Esophagus squamous epithelium (tissue), 5 donors: ENCODE measurements at places on chromosomes 6 and 20. TPM values are rescaled to one million over a fixed set of nuclear protein-coding genes. Genes with fewer than 3 reads are reported as not detected.
A peak's percentile ranks its signal among the peaks of the same experiment; 100 is the strongest.

DNA sequence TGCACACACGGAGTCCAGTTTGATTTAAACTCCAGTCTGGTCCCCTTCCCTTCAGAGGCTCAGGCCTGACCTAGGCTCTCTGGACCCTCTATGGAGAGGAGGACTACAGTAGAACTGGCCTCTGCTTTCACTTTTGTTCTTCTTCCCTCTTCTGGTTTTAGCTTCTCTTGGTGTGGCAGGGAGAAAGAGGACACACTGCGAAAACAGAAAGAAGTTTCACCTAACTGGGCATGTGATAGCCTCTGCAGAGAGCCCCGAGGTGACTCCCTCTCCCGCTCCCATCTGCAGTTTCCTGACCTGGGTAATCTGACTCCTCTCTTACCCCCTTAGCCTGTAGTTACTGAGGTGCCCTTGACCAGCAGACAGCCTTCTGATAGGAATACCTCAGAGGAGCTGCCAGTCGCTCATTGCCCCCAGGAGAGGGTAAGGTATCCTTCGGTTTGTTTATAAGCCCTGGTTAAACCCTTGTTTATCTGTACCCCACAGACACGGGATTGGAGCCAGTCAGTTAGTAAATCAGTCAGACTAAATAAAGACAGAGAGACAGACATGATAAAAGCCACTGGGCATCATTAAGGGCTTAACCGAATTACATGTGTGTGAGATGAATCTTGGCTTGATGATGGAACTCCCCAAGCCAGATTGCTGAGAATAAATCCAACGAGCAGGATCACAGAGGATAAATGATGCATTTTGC, 12.0 kb upstream of the DTNBP1 start:
- no peaks in the 10 kb centered on the region for H3K27me3 ChIP-seq
- H3K27ac ChIP-seq = no peak overlapping the region
- H3K4me3 ChIP-seq = no peak overlapping the region

DNA sequence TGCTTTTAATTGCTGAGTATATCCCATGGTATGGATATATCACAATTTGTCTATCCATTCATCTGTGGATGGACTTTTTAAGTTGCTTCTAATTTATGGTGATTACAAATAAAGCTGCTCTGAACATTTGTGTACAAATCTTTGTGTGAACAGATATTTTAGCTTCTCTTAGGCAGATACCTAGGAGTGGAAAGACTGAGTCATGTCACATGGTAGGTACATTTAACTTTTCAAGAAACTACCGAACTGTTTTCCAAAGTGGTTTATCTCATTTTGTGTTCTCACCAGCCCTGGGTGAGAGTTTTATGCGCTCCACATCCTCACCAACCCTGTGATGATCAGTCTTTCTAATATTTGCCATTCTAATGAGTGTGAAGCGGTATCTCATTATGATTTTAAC, 31.0 kb upstream of the ZNFX1 start:
- no peaks in the 10 kb centered on the region for H3K4me1 ChIP-seq
- DNase-seq = no peak
- no peaks in the 10 kb centered on the region for H3K36me3 ChIP-seq
- H3K27ac ChIP-seq = no peak overlapping the region
- no peaks in the 10 kb centered on the region for H3K27me3 ChIP-seq
- H3K4me3 ChIP-seq = no peak overlapping the region

- H3K27ac ChIP-seq = no peak overlapping the region
- H3K4me1 ChIP-seq = no peaks in the 10 kb centered on the region
- no peaks in the 10 kb centered on the region for H3K36me3 ChIP-seq
Observed at GRCh38 chr6:122953766-122954165, 42.3 kb upstream of the CLVS2 start.

Gene MUC22
- total RNA-seq = 4.1 TPM

Gene BPIFA2
- not detected for total RNA-seq

GRCh38 chr6:31587791-31588777, 2.0 kb downstream of the LST1 start:
- no peak for DNase-seq
- peaks cover 5% of the 10 kb centered on the region for H3K4me1 ChIP-seq
- H3K27me3 ChIP-seq = no peaks in the 10 kb centered on the region
- peak overlapping the region; percentile 39 for H3K27ac ChIP-seq
- peak overlapping the region; percentile 8 for H3K4me3 ChIP-seq
- no peaks in the 10 kb centered on the region for H3K36me3 ChIP-seq

DNA sequence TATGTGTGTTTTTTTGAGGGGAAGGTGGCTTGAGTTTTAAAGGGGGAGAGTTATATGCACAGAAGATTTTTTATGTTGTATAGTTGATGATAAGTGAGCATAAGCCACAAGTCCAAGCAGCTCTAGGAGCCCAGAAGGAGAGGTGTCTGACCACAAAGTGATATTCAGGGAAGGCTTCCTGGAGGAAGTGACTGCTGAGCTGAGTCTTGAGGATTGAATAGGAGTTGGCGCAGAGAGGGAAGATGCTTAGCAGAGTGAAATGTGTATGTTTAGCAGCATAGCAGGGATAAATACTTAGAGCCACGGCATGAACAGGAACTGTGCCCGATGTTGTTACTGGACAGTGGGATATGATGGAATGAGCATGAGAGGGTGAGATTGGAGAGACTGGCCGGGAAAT, 255.1 kb upstream of the KCNG1 start:
- H3K27me3 ChIP-seq = no peaks in the 10 kb centered on the region
- H3K27ac ChIP-seq = no peak overlapping the region
- H3K36me3 ChIP-seq = no peaks in the 10 kb centered on the region
- no peak overlapping the region for H3K4me3 ChIP-seq
- no peaks in the 10 kb centered on the region for H3K4me1 ChIP-seq

- DNase-seq = no peak
- peaks cover 72% of the 10 kb centered on the region for H3K4me1 ChIP-seq
- H3K36me3 ChIP-seq = no peaks in the 10 kb centered on the region
- H3K4me3 ChIP-seq = peak overlapping the region; percentile 78
Observed at GRCh38 chr6:41781366-41781730, 766 bp downstream of the PRICKLE4 start.

DNA sequence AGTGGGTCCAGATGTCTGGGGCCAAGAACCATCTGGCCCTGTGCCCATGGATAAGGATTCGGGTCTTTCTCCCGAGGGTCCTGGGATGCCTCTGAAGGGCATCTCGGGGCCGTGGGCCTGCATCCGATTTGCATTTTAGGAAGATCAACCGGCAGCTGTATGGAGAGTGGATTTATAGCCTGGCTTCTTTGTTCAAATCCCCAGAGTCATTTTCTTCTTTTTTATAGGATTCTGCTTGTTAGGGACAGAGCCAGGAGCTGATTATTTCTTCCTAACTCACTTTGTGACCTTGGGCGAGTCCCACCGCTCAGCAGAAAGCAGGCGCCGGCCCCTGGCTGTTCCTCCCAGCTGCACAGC, 52.9 kb upstream of the APCDD1L start:
- no peak overlapping the region for H3K27ac ChIP-seq
- no peaks in the 10 kb centered on the region for H3K36me3 ChIP-seq
- no peak overlapping the region for H3K4me3 ChIP-seq
- DNase-seq = no peak

DNA sequence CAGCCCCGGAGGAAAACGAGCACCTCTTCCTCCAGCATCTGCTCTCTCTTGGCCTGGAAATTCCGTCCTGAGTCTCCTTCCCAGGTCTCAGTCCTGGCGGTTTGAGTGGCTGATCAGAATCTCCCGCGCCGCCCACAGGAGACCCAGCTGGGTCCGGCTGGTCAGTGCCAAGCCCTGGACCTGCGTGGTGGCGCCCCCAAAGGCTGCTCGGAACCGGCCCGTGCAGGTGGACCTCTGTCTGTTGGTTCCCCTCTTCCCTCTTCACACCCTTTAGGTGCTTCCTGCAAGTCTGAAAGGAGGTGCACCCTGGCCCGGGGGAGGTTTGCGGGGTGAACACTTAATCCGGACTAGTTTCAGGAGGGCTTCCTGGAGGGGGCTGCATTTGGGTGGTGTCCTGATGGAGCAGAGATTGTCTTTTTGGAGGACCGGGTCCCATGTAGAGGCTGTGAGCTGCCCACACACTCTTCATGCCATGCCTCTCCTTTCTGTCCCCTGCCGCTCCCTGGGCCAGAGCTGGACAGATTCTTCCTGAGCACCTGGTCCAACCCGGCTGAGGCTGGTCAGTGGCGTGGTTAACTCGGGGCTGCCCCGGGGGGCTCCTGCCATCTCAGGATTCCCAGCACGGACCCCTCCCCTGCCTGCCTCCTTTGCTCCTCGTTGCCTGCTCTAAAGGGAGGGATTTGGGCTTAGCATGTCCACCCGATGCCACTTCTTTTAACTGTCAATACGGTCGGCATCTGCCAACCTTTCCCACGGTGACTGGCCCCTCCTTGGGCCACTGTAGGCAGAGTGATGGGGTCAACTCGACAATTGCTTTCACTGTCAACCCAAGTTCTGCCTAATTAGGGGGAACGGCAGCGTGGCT, 16.5 kb upstream of the BHLHE23 start:
- no peaks in the 10 kb centered on the region for H3K4me1 ChIP-seq
- no peaks in the 10 kb centered on the region for H3K36me3 ChIP-seq
- peaks cover 15% of the 10 kb centered on the region for H3K27me3 ChIP-seq
- no peak for DNase-seq

DNA sequence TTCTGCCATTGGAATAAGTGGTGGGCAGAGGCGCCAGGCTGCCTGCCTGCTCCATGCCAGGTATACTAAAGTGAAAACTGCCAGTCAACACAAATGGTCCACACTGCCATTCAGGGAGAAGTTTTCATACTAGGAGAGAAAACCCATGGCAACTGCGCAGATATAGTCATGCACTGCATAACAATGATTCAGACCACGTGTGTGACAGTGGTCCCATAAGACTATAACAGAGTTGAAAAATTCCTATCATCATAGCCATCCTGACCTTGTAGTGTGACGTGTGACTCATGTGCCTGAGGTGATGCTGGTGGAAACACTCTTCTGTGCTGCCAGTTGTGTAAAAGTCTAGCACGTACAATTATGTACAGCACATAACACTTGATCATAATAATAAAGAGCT, 25.1 kb downstream of the ZC3H12D start:
- H3K27me3 ChIP-seq = peaks cover 56% of the 10 kb centered on the region
- H3K36me3 ChIP-seq = no peaks in the 10 kb centered on the region
- H3K4me3 ChIP-seq = no peak overlapping the region

DNA sequence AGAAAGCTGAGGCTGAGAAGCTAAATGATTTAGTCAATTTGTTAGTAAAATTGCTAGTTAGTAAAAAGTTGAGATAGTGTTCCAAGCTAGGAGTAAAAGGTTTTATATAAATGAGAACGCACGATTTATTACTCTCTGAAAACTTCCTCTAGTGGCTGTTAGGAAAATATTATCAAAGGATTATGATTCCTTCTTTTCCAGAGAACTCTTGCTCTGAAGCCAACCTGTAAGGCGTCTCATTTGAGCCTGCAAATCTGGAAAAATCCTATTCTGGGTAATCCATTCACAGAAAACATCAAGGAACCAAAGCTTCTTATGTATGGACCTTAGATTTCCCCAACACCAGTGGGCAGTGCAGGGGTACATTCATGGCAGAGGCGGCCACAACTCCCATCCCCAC, 252.7 kb downstream of the SOD2 start:
- no peak overlapping the region for H3K27ac ChIP-seq
- no peaks in the 10 kb centered on the region for H3K27me3 ChIP-seq
- no peak for DNase-seq
- no peaks in the 10 kb centered on the region for H3K36me3 ChIP-seq

Gene TSBP1
- not detected for total RNA-seq

- no peaks in the 10 kb centered on the region for H3K27me3 ChIP-seq
- H3K4me3 ChIP-seq = no peak overlapping the region
- H3K36me3 ChIP-seq = no peaks in the 10 kb centered on the region
- H3K27ac ChIP-seq = no peak overlapping the region
- peaks cover 9% of the 10 kb centered on the region for H3K4me1 ChIP-seq
- DNase-seq = no peak
Observed at GRCh38 chr20:11140359-11140758, 466.6 kb upstream of the JAG1 start.

DNA sequence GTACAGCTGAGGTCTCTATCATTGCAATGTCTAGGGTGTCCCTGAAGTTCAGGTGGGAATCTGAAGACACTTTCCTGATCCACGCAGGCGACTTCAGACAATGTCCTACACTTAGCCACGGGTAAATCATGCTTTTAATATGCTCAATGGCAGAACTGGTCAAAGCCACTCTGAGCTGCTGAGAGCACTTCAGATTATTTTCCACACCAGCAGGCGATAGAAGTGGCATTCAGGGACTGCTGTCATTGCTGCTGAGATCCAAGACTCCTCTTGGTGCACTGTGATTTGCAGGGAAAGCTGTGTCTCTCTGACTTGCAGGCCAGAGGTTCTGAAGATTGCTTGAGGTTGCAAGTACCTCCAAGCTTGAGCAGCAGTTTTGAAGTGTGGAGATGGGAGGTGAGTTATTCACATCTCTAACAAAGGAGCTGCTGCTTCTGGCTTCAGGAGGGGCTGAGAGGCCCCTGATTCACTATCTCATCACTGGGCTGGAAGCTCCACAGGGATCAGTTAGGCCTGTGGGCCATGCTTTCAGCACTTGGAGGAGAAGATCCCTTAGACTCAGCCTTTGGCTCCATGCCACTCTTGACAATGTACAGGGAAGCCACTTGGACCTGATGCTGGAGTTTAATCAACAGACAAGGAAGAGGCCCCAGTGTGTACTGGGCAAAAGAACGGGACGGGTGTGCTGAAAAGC, 2.9 kb upstream of the SSTR4 start:
- H3K4me1 ChIP-seq = no peaks in the 10 kb centered on the region
- no peak for DNase-seq
- no peaks in the 10 kb centered on the region for H3K36me3 ChIP-seq
- H3K27ac ChIP-seq = no peak overlapping the region

DNA sequence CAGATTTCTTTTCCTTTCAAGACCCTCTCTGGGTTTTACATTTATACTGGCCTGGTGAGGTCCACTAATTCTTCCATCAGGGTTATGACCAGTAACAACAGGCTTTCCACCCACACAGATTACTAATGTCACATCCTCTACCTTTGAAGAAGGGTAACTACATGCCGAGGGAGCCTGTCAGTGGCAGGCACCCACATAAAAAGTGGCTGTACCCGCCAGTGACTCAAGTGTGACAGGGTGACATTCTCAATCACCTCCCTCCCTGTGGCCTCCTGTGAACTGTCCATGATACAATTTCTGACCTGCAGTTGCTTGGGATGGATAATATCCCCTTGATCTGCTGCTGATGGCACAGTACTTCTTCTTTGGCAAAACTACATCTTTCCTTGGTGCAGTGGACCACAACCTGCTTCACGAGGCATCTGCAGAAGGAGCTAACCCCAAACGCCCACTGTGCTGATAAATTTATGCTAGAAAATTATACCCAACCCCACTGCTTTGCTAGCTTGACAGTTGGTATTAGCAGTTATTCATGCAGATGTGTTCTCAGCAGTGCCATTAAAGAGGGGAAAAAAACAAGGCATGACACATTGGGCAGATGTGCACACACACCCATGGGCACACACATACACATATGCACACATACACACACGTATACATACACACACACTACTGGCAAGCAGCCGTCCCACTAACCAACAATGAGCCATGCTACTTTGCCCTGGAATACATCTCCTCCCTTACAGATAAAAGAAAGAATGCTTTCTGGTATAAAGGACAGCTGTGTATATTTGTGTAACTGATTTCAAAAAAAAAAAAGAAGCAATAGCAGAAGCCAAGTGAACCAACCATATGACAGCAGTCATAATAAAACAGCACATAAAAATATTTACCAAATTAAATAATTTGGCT, 20.8 kb downstream of the GFOD1 start:
- H3K4me1 ChIP-seq = peaks cover 7% of the 10 kb centered on the region
- H3K36me3 ChIP-seq = peaks cover 31% of the 10 kb centered on the region
- no peak for DNase-seq
- no peak overlapping the region for H3K27ac ChIP-seq
- H3K4me3 ChIP-seq = no peak overlapping the region
